ENCODE measurements at places on chromosomes 5 and 9. TPM values are rescaled to one million over a fixed set of nuclear protein-coding genes. Genes with fewer than 3 reads are reported as not detected.

Gene IRX2
- 47.5 TPM for total RNA-seq

Gene STPG3
- total RNA-seq, result not detected

Gene SLC36A3
- not detected for total RNA-seq

Gene RFX3
- total RNA-seq, result 22.6 TPM

Gene STK32A
- total RNA-seq, result 2.5 TPM

Gene SLC4A9
- 0.15 TPM for total RNA-seq

Gene WNT8A
- 0.27 TPM for total RNA-seq

Gene LAMC3
- total RNA-seq, result 12.3 TPM

Gene LCN9
- 3.7 TPM for total RNA-seq

Gene EIF4EBP3
- total RNA-seq, result 8.9 TPM

Gene GLRA1
- total RNA-seq, result not detected

Gene CDH18
- 0.32 TPM for total RNA-seq

Gene AFAP1L1
- 4.7 TPM for total RNA-seq

Gene IGFBPL1
- total RNA-seq, result 36.6 TPM

Gene AQP3
- total RNA-seq, result 2.6 TPM

DNA sequence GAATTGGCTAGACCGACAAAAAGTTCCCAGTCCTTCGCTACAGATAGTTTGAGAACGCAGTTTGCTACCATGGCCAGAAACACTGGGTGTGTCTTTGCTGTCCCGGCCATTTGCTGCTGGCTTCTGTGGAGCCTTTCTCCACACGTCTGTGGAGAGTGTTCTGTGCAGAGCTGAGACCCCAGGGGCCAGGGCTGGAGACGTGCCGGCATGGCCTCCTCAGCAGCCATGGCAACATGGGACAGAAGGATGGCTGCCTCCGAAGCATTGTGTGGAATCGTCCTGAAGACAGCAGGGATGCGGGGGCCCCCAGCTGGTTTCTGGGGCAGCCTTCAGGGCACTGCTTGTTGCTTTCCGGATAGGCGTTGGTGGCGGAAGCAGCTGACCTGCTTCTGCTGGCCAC is 142.8 kb downstream of the GADD45G start:
- no peaks in the 10 kb centered on the region for H3K36me3 ChIP-seq
- DNase-seq, result no peak
- H3K4me1 ChIP-seq, result no peaks in the 10 kb centered on the region
- no peak overlapping the region for H3K4me3 ChIP-seq
- H3K27ac ChIP-seq, result no peak overlapping the region
- no peaks in the 10 kb centered on the region for H3K27me3 ChIP-seq

GRCh38 chr5:55600497-55601203 is 65.9 kb upstream of the PLPP1 start:
- no peak for DNase-seq
- no peak overlapping the region for H3K27ac ChIP-seq
- H3K36me3 ChIP-seq, result no peaks in the 10 kb centered on the region
- H3K4me3 ChIP-seq, result no peak overlapping the region
- H3K4me1 ChIP-seq, result no peaks in the 10 kb centered on the region

DNA sequence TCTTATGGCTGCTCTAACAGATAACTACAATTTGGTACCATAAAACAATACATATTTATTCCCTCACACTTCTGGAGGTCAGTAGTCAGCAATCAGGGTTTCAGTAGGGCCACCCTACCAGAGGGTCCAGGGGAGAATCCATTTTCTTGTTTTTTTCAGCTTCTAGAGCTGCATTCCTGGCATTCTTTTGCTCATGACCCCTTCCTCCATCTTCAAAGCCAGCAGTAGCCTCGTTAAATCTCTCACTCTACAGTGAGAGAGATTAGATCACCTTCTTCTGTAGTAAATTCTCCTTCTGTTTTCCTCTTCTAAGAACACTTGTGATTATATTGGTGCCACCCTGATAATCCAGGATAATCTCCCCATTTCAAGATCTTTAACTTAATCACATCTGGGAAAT is 187.4 kb downstream of the RFK start:
- H3K27me3 ChIP-seq, result no peaks in the 10 kb centered on the region
- DNase-seq, result no peak
- no peak overlapping the region for H3K4me3 ChIP-seq
- no peak overlapping the region for H3K27ac ChIP-seq
- H3K4me1 ChIP-seq, result no peaks in the 10 kb centered on the region

- DNase-seq, result no peak
- H3K36me3 ChIP-seq, result no peaks in the 10 kb centered on the region
- H3K4me3 ChIP-seq, result no peak overlapping the region
- H3K4me1 ChIP-seq, result no peaks in the 10 kb centered on the region
- H3K27ac ChIP-seq, result no peak overlapping the region
- no peaks in the 10 kb centered on the region for H3K27me3 ChIP-seq
Observed at GRCh38 chr9:89686126-89686525, 81.3 kb downstream of the GADD45G start.

DNA sequence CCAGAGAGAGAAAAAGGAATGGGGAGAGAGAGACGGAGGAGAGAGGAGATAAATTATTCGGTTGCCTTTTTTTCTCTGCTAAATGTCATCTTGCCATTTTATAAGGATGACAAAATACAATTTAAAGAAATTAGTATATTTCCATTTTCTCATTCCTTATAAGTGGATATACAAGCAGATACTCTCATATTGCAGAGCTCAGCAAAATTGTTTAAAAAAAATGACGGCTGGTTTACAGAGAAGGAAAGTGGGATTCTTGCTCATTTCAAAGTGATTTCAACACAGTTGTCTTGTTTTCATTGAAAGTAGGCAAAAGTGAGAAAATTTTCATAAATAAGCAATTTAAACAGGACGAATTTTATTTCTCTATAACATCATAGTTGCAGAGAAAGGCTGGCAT is 641.9 kb upstream of the CDH6 start:
- H3K4me3 ChIP-seq, result no peak overlapping the region
- DNase-seq, result no peak
- H3K36me3 ChIP-seq, result no peaks in the 10 kb centered on the region
- no peaks in the 10 kb centered on the region for H3K4me1 ChIP-seq
- no peak overlapping the region for H3K27ac ChIP-seq
- H3K27me3 ChIP-seq, result no peaks in the 10 kb centered on the region

DNA sequence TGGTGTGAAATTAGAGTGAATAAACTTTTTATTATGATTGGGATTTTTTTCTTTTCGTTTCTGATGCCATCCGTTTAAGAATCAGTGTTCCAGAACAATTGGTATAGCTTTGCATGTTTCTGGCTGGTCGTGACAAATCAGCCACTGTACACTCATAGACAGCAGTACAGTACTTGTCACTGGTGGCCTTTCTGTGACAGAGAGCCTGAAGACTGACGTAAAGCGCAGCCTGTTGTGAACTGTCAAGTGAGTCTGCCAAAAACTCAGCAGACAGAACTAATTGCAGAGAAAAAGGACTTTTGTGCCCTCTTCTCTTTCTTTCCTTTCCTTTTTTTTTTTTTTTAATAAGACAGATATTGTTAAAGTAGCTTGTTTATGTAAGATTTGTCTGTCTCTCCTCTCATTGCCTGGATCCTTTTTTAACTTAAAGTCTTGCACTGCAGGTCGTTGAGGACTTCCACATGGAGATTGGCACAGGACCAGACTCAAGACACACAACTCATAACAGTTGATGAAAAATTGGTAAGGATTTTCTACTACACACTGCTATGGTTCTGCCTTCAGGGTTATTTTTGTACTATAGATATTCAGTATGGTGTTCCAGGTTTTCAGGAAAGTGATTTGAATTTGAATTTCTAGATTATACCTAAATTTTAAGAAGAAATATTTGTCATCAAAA is 42.7 kb downstream of the NDUFS4 start:
- no peaks in the 10 kb centered on the region for H3K4me1 ChIP-seq
- no peak overlapping the region for H3K27ac ChIP-seq
- no peaks in the 10 kb centered on the region for H3K27me3 ChIP-seq
- no peaks in the 10 kb centered on the region for H3K36me3 ChIP-seq

GRCh38 chr9:4334410-4334813 is 34.5 kb upstream of the GLIS3 start:
- no peaks in the 10 kb centered on the region for H3K27me3 ChIP-seq
- H3K27ac ChIP-seq, result no peak overlapping the region
- H3K4me3 ChIP-seq, result no peak overlapping the region
- H3K4me1 ChIP-seq, result no peaks in the 10 kb centered on the region
- no peak for DNase-seq

- no peaks in the 10 kb centered on the region for H3K36me3 ChIP-seq
- no peak for DNase-seq
- H3K27me3 ChIP-seq, result no peaks in the 10 kb centered on the region
- H3K4me3 ChIP-seq, result no peak overlapping the region
Observed at GRCh38 chr5:142078221-142078620, 30.4 kb upstream of the NDFIP1 start.

DNA sequence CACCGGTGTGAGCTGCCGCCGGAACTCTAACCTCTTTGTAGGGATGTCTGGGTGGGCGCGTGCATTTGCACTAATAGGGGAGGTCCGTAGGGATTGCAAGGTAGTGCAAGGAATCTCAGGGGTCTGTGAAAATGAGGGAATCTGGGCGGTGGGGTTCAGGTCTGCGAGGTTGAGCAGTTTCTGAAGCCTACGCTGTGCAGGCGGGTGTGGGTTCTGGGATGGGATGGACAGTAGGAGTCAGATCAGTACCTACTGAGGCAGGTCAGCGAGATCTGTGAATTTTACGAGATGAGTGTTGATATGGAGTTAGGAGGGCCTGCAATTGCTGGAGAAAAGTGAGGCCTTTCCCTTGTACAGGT is 856 bp upstream of the ATOSB start:
- no peak overlapping the region for H3K27ac ChIP-seq
- H3K4me3 ChIP-seq, result peak overlapping the region; percentile 49
- H3K4me1 ChIP-seq, result peaks cover 19% of the 10 kb centered on the region

- DNase-seq, result peak; percentile 45
- H3K4me1 ChIP-seq, result no peaks in the 10 kb centered on the region
- no peaks in the 10 kb centered on the region for H3K27me3 ChIP-seq
- H3K4me3 ChIP-seq, result peak overlapping the region; percentile 46
- peak overlapping the region; percentile 32 for H3K27ac ChIP-seq
Observed at GRCh38 chr5:117748336-117748735, 1173.7 kb upstream of the SEMA6A start.

DNA sequence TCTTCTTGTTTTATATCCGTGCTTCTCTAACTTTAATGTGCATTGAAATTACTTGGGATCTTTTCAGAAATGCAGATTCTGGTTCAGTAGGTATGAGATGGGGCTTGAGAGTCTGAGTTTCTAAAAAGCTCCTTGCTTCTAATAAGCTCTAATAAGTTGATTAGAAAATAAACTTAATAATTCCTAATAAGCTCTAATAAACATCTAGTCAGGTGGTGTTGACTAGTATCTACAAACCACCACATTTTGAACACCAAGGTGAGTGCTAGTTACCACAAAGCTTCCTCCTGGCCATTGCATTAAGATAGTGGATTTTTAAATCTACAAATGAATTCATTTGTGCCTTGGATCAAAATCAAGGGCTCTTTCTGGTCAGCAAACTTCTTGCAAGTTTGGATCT is 5.3 kb downstream of the TMOD1 start:
- no peak overlapping the region for H3K27ac ChIP-seq
- no peak for DNase-seq
- peaks cover 31% of the 10 kb centered on the region for H3K27me3 ChIP-seq

- H3K27ac ChIP-seq, result no peak overlapping the region
- no peak overlapping the region for H3K4me3 ChIP-seq
- no peaks in the 10 kb centered on the region for H3K36me3 ChIP-seq
- no peaks in the 10 kb centered on the region for H3K4me1 ChIP-seq
- DNase-seq, result no peak
Observed at GRCh38 chr5:17340379-17340778, 122.9 kb downstream of the BASP1 start.

DNA sequence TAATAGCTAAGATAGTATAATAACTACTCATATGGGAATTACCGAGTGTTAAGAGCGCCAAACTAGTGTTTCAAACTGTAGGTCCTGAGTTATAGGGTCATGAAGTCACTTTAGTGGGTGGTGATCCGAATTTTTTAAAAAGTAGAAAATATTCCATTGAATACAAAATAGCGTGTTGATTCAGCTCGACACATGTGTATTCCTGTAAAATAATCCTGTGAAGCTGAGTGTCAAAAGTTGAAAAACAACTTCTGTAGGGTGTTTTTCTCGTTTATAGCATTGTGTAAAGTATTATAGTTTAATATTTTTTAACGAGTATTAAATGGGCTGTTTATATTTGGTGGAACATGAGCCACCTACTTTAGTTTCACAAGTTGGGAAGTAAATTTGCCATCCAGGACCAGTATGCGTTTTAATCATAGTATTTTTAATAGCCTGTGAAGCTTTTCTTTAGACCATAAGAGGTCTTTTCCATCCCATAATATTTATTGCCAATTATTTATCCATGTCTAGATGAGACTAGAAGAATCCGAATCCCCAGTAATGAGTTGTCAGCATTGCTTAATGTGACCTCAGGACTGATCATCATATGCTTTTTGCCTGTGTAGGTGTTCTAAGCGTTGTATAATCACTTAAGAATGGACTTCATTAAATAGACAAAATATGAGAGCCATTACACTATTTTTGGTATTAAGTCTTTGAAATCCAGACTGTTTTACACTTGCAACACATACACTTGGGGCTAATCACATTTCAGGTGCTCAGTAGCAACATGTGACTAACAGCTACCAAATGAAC is 84.1 kb downstream of the PTPDC1 start:
- H3K4me3 ChIP-seq, result peak overlapping the region; percentile 89
- H3K27ac ChIP-seq, result no peak overlapping the region
- H3K4me1 ChIP-seq, result 0 out of 2 replicates have a peak, but pooled peaks cover 2% of the 10 kb centered on the region
- H3K36me3 ChIP-seq, result peaks cover under 1% of the 10 kb centered on the region
- DNase-seq, result no peak

- H3K36me3 ChIP-seq, result no peaks in the 10 kb centered on the region
- no peak for DNase-seq
- peaks cover 6% of the 10 kb centered on the region for H3K4me1 ChIP-seq
- H3K27ac ChIP-seq, result no peak overlapping the region
- peak overlapping the region; percentile 63 for H3K4me3 ChIP-seq
- peaks cover 32% of the 10 kb centered on the region for H3K27me3 ChIP-seq
Observed at GRCh38 chr9:4299005-4299795, 668 bp downstream of the GLIS3 start.

- H3K4me3 ChIP-seq, result no peak overlapping the region
- no peak for DNase-seq
- H3K4me1 ChIP-seq, result no peaks in the 10 kb centered on the region
Observed at GRCh38 chr9:108889649-108890067, 27.6 kb downstream of the ACTL7A start.

DNA sequence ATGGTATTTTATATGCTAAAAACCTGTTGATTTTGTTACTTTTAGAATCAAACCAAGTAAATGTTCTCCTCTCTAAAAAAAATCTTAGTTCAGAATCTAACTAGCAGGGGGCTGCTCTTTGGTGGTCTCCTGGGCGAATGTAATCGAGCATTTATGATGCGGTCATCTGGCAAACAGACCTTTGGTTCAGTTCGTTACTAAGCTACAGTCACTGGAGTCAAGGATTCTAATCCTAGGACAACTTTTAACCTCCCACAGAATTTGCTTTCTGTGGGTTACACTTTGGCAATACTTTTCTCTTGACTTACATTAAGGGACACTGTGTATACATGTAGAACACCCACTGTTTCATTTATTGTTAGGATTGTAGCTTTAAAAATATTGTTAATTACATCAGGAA is 26.3 kb upstream of the FREM1 start:
- no peaks in the 10 kb centered on the region for H3K36me3 ChIP-seq
- no peaks in the 10 kb centered on the region for H3K27me3 ChIP-seq
- no peaks in the 10 kb centered on the region for H3K4me1 ChIP-seq
- H3K4me3 ChIP-seq, result no peak overlapping the region
